ENCODE measurements at places on chromosomes 2 and 18.

DNA sequence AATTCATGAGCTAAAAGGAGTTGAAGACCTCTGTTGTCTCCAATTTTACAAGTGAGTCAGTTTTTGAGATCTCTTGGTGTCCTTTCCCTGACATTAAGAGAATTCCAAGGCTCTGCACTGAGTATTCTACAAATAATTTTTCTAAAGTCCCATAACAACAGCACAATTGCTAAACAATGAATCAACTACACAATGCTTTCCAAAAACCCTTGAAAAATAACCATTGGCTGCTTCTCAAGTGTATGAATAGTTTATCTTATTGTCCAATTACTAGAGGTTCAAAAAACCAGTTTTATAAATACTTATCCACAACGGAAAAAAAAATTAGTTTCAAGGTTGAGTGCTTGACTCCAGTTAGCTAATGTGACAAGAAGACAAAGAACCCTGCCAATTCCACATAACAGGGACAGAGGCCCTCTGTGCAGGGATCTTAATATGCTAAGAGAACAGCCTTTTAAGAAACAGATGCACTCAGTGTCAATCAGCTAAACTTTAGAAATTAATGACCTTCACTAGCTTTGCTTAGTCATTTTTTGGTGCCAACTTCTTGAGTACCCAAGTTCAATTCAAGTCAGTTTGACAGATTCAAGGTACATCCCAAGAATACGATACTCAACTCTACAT, 266.6 kb upstream of the CYP26B1 start:
- no peak for DNase-seq

DNA sequence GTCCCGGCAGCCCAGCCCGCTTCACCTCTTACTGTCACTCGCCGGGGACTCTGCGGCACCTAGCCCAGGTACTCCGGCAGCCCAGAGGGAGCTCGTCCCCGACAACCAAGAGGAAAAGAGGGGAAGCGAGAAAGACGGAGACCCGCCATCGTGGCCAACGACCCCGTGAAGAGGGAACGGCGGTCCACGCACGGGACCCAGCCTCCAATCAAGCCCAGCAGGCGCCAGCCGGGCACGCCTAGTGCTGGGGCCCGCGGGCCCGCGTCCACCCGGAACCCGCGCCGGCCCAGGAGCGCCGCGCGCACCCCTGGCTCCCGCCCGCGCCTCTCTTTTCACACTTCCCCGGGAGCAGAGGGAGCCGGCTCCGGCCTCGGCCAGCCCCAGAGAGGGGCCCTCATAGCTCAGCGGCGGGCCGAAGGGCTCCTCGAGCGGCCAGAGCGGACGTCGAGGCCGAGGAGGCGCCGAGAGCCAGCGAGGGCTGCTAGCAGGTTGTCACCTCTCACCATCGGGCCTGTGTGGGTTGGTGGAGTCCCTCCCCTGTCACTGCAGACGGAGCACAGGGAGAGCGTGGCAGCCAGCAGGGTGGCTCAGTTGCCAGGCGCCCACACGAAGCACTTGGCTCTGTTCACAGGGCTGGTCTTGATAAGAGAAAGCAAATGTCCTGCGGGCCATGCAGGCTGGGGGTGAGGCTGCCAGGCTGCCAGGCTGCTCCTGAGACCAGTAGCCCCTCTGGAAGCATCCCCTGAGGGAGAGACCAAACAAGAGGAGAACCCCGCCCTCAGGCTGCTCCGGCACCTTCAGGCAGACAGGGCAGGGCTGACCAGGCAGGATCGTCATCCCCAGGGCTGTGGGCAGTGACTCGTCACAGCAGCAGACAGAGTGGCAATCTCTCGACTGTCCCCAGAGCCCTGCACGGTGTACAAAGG, 36.9 kb upstream of the KLF11 start:
- no peak for DNase-seq

GRCh38 chr2:189306525-189306924, 127.0 kb upstream of the COL5A2 start:
- no peak for DNase-seq

- no peak for DNase-seq
Observed at GRCh38 chr18:24560511-24560981, 100.1 kb downstream of the HRH4 start.

GRCh38 chr2:117519721-117520120, 294.8 kb upstream of the DDX18 start:
- DNase-seq, result no peak
